HFF-Myc (cell line): ENCODE measurements at places on chromosomes 16 and 17.

GRCh38 chr17:3594051-3594800 lies 15.0 kb downstream of the TRPV1 start:
- DNase-seq: peak; percentile 43

DNA sequence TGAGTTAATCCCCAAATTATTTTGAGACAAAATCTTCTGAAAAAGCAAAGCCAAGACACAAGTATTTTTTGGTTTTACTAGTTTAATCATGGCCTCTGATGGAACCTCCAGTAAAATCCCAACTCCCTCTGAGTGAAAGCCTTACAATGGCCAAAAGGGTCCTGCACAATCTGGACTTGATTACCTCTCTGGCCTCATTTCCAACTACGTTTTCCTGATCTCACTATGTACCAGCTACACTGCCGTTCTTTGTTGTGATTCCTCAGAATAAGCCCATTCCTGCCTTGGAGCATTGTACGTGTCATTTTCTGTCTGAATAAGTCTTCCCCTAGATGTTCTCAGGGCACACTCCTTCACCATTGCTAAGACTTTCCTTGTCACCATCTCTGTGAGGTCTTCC lies 37.3 kb downstream of the SPOP start:
- DNase-seq: no peak

DNA sequence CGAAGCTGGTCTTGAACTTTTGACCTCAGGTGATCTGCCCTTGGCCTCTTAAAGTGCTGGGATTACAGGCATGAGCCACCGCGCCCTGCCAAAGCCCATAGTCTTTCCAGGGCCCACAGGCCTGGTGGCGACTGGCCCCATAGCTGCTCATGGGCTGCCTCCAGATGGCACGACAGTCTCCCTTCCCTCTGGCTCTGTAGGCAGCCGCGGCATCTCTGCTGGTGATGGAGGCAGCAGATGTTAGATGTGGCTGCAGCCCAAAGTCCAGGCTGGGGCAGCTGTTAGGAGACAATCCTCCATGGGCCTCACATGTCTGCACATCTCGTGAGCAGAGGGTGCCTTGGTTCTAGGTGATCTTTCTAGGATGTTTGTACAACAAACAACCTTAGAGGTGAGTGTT lies 69.7 kb upstream of the DNAJA2 start:
- no peak for DNase-seq

DNA sequence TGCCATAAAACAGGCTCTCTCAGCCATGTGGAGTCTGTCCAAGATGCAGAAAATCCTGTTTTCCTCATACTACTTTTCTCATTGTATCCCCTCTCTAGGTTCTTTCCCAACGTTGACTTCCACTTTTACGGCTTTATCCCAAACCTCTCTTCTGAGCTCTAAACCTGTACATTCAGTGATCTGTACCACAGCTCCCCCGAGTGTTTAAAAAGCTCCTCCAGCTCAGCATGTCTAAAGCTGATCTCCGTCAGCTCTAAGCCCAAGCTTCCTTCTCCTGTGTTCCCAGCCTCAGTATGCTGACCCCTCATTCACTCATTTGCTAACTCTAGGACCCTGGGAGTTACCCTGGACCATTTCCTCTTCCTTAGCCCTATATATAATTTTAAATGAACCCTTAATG lies 144.6 kb downstream of the DNAH9 start:
- no peak for DNase-seq

GRCh38 chr16:10729104-10730048 lies 14.3 kb upstream of the NUBP1 start:
- DNase-seq: peak; percentile 21

- DNase-seq: no peak
Measured at GRCh38 chr17:65182233-65182632, 45.1 kb downstream of the RGS9 start.

GRCh38 chr16:67796099-67796718 lies 10.2 kb downstream of the RANBP10 start:
- DNase-seq: no peak

DNA sequence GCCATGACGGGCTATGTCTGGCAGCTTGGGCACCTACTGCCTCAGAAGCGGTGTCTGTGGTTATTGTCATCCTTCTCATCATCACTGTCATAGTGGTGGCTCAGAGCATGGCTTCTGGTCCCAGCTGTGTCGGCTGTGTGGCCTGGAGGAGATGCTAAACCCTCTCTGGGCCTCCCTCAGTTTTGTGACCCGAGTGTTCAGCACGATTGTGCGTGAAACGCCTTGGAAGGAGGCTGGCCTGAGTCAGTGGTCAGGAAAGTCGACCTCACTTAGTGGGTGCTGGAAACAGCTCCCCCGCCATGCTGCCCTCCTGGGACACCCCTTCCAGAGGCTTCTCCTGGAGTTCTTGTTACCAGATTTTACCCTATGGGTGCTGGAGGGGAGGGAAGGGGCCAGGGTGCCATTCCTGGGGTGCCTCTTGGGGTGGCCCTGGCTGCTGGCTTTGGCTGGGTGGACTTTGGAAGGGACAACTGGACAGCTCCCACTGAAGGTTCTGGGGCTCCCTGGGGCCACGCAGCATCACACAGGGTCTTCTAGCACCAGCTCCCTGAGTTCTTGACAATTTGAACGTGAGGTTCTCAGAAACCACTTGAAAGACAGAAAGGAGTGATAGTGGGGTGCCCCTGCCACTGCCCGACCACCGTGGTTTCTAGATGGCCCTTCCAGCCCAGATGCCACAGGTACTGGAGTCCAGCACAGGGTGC lies 226.5 kb upstream of the GSE1 start:
- no peak for DNase-seq

GRCh38 chr17:2369039-2369438 lies 31.7 kb downstream of the SGSM2 start:
- DNase-seq: no peak

- DNase-seq: no peak
Measured at GRCh38 chr17:38447502-38448085, 19.3 kb downstream of the ARHGAP23 start.

GRCh38 chr16:51755577-51756355 lies 604.7 kb upstream of the SALL1 start:
- no peak for DNase-seq

DNA sequence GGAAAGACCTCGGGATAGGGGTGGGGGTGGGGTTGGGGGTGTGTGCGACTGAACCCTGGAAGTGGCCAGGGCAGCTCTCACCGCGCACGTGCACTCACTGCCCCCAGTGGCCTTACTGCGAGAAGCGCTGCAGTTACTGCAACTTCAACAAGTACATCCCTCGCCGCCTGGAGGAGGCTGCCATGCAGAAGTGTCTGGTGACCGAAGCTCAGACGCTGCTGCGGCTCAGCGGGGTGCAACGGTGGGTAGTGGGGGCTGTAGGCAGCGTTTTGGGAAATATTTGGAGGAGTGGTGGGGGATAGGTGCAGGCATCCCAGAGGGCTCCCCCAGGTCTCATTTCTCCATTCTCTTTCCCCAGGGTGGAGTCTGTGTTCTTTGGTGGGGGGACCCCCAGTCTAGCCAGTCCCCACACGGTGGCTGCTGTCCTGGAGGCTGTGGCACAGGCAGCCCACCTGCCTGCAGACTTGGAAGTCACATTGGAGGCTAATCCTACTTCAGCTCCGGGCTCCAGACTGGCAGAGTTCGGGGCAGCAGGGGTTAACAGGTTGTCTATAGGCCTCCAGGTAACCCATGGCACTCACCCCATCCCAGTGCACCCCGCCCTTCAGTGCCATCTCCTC lies 972 bp downstream of the RSAD1 start:
- peak; percentile 53 for DNase-seq

- DNase-seq: no peak
Measured at GRCh38 chr17:77096570-77097214, 44.1 kb upstream of the SEC14L1 start.

DNA sequence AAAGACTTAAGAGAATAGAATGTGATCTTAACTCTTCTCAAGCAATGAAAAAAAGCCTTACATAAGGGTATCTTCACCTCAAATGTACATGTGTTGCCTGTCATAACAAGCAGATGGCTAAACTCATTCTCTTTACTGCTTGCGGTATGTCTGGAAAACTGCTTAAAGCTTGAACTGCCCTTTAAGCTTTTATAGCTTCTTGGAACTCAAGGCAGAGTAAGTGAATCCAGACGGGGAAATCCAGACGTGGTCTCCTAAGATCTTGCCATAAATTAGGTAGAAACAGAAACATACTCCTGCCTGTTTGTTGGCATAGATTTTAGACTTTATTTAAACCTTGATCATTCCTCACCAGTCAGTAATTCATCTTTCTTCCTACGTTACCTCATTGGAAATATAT lies 19.6 kb downstream of the CLUAP1 start:
- peak; percentile 82 for DNase-seq
